Stimulated activated CD4-positive, alpha-beta T cell treated with anti-CD3 and anti-CD28 coated beads, Interleukin-2, amount 100 ng/mL, for 48 hours (primary cell): ENCODE measurements at places on chromosomes 16 and 17.

GRCh38 chr17:49434821-49435670, 20.4 kb upstream of the PHB1 start:
- peak; percentile 49 for DNase-seq

- peak; percentile 56 for DNase-seq
Measured at GRCh38 chr17:30336369-30337171, 2.7 kb upstream of the TMIGD1 start.

DNA sequence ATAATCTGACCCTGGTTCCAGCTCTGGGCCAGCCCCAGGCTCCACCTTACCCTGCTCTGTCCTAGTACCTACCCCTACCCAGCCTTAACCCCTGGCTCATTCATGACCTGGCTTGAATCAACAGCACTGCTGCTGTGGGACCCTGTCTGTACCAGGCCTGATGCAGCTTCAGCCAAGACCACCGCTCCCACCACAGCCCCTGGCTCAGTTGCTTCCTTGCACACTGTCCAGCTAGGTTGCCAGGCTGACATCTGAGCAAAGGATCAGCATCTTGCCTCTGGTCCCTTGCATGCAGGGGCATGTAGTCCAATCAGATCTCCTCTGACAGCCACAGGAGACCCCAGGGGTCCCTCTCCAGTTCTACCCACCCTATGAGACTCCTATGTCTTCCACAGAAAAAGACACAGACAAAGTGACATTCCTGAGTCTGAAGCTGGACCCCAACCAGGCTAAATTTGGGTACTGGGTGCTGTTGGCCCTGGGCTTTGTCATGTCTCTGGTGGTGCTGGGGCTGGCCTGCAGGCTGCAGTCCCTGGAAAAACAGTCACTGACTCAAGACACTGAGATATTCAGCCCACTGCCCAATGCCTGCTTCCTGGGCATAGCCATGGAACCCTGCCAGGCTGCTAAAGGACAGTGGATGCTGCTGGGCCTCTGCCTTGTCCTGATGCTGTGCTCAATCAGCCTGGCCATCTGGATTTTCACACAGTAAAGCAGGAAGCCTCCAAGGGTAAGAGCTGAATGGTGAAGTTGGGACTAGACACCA, 3.9 kb upstream of the KCNH6 start:
- DNase-seq = no peak

DNA sequence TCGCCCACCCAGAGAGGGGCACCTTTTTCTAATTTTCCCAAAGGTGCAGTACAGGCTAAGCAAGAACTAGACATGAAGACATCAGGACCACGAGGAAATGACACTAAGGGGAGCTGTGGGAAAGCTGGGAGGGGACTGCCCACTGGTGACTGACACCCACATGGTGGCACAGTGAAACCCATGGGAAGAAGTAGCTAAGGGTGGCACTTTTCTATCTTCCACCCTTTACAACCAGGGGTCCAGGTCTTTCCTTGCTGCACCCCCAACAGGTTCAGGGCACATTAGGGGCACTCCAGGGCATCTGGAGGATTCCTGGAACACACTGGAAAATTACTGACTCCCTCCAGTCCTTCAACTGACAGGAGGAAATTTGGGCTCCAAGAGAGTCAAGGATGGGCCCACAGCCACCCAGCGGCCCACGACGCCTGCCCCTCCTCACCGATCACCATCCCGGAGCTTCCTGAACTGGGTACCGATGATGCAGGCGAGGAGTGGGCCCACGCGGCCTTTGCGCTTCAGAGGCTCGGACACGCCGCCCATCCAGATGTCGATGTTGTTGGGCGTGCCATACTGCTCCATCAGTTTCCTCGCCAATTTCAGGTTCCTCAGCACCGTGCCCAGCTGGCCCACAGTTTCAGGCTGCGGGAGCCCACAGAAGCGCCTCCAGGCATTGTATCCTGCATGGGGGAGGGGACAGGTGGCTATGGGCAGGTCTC, 9.4 kb downstream of the MPO start:
- no peak for DNase-seq
